ENCODE measurements at places on chromosomes 12 and 14. TPM values are rescaled to one million over a fixed set of nuclear protein-coding genes. Genes with fewer than 3 reads are reported as not detected.

CLEC9A gene
- total RNA-seq: not detected

RFLNA gene
- not detected for total RNA-seq

LRFN5 gene
- not detected for total RNA-seq

SRGAP1 gene
- total RNA-seq: 65.0 TPM

P2RX2 gene
- not detected for total RNA-seq

- DNase-seq: no peak
Measured at GRCh38 chr14:56715938-56716337, 94.3 kb downstream of the OTX2 start.

- DNase-seq: no peak
Measured at GRCh38 chr12:50927356-50927755, 25.0 kb upstream of the HIGD1C start.

GRCh38 chr12:106671840-106672239, 89.0 kb downstream of the RFX4 start:
- no peak for DNase-seq

GRCh38 chr12:42589465-42590329, at the start of gene PRICKLE1:
TSS of gene PRICKLE1 (minus strand) at chr12:42589746. CDS start at chr12:42472516, 117,230 bp downstream.
- peak; percentile 54 for DNase-seq

Measured in MCF 10A (cell line).